Gastrocnemius medialis (tissue), 4 donors: ENCODE measurements at places on chromosomes 7 and 10.

DNA sequence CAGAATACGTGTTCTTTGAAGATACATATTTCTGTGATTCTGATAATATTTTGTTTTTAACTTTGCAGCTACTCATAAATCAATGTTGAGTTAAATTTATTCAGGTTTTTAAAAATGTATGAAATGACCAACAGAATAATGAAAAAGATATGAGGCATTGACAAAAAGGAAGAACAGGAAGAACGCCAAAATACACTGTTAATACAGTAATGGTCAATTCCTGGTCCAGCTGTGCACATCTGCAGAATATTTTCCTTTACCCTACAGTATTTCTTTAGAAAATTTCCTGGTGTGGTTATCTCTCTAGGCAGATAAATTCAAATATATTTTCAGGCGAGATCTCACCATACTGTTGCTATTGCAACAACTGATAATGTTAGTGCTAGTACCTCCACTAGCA lies 203.2 kb upstream of the DGKB start:
- DNase-seq: no peak

GRCh38 chr10:978826-979421 lies 9.3 kb upstream of the GTPBP4 start:
- no peak for DNase-seq

DNA sequence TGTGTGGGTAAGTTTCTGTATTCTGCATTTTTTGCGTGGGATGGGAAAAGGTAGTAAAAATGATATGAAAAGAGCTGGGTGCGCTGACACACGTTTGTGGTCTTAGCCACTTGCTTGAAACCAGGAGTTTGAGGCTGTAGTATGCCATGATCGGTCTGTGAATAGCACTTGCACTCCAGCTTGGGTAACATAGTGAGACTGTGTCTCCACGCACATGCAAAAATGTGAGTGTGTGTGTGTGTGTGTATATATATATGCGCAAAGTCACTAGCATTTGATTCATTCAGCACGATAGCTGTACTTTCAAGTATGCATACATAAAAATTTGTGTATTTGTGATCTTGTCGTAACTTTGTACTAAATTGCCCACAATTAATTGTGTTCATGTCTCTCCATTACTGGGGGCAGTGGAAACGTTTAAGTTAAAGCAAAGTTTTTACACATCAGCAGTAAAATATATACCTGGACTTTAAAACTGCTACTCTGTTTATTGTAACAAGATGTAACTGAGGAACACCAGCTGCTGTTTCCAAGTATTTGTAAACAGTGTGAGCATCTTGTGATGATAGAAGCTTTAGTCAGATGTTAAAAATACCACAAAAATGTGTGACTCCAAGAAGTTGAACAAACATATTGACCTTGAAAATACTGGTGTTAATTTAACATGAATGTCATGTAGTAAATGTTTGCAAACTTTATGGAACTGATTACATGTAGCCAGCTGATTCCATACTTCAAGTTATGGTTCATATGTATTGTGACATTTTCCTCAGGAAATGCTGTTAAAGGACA lies 1.6 kb downstream of the ZRANB1 start:
- no peak for DNase-seq

GRCh38 chr10:95440756-95441546 lies 120.2 kb downstream of the SORBS1 start:
- no peak for DNase-seq

DNA sequence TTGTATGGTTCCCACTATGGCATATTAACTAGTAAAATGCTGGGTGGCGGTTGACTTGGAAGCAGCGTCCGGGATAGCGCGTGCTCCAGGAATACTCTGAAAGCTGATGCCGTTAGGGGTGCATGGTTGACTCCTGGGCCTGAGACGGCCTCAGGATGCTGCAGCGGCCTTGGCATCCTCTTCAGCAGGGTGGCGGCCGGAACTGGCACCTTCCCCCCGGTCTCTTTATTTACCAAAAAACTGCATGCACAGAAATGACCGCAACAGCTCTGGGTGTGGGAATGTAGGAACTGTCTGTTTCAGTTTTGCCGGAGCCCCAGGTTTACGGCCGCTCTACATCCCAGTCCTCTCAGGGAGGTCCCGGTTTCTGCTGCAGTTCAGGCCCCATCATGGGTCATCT lies 28.8 kb downstream of the PFKP start:
- no peak for DNase-seq

GRCh38 chr10:52450762-52451291 lies 136.7 kb downstream of the DKK1 start:
- no peak for DNase-seq

GRCh38 chr10:1661859-1662437 lies 75.4 kb downstream of the ADARB2 start:
- DNase-seq: no peak

- DNase-seq: no peak
These were observed 128.3 kb downstream of the GATA3 start for GRCh38 chr10:8182806-8183205.

DNA sequence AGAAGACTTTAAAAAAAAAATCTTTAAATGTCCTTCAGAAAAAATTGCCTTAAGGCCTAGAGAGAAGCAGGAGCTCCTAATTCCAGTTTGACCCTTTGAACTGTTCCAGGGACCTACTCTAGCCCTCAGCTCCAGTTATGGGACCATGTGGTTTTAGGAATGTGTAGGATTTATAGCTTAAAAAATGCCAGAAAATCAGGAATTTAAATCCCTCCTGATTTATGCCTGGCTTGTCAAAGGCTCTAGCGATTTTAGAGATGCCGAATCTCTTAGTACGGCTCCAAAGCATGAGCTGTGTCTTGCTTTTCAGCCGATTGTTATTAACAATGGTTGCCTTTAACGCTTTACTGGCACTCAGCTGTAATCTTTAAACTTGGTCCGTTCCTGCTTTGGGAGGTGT lies 130.6 kb upstream of the NPVF start:
- no peak for DNase-seq

DNA sequence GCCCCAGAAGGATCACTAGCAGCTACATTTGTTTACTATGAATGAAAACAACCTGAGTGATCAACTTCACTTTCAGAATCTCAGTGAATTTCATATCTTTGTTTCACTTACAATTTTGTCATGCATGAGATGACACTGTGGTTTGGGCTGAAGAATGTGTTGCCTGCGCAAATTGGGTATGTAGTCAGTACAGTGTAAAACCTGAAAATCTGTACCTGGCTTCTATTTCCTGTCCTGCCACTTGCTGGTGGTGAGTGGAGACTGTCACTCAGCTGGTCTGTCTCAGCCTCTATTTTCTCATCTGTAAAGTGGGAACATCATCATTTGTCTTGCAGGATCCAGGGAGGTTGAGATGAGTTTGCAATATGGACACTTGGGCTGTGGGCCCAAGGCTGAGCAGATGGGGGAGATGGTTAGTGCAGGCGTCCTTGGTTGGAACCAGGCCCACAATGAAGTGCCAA lies 118.0 kb downstream of the WDFY4 start:
- no peak for DNase-seq

DNA sequence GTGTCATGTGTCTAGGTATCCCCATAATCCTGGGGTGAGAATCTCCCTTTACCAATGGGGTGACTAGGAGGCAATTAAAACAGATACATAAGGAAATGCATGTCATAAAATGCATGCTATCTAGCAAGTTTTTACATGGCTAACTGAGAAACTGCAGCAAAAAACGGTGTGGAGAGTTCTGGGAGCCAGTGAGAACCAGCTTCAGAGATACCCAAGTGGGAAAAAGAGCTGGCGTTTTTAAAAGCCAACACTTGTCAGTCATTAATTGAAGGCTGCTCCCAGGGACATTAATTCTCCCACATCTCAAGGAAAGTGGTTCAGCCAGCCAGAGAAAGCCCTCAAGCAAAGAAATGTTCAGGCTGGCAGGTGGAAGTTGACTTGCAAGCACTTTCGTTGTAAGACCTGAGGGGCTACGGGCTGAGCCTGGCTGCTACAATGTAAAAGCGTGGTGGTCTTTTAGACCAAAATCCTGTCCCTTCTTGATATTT lies 28.1 kb downstream of the ST8SIA6 start:
- no peak for DNase-seq

DNA sequence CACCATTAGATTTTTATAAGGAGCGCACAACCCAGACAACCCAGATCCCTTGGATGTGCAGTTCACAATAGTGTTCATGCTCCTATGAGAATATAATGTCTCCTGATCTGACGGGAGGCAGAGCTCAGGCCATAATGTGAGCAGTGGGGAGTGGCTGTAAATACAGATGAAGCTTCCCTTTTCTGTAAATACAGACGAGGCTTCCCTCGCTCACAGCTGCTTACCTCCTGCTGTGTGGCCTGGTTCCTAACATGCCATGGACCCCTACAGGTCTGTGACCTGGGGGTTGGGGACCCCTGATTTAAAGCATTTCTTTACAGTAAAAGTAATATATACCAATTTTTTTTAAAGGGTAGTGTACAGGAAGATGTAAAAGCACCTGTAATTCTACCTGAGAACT lies 33.2 kb downstream of the HELLS start:
- DNase-seq: no peak

- no peak for DNase-seq
These were observed 163.8 kb upstream of the KLF6 start for GRCh38 chr10:3948843-3949242.
